ENCODE measurements at places on chromosomes 13 and 19.

GRCh38 chr13:25237083-25237482, 50.2 kb downstream of the MTMR6 start:
- DNase-seq: no peak

DNA sequence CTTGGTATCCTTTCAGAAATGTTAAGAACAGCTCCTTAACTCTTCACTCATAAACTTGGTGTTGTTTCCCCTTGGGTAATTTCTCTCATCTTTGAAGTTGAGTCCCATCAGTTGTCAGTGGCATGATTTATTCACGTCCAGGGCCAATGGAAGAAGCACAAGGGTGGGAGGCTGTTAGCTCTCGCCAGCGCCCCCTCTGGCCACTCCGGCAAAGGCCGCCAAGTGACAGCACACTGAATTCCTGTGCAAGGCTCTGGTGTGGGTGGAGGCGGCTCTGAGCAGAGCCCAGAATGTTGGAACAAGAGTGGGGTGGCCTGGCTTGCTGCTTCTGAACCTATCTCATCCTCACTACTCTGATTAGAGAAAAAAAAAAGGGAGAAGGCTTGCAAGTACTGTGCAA, 13.1 kb upstream of the MEDAG start:
- DNase-seq: no peak

- no peak for DNase-seq
Measured at GRCh38 chr19:21117041-21117907, 24.6 kb upstream of the ZNF431 start.

DNA sequence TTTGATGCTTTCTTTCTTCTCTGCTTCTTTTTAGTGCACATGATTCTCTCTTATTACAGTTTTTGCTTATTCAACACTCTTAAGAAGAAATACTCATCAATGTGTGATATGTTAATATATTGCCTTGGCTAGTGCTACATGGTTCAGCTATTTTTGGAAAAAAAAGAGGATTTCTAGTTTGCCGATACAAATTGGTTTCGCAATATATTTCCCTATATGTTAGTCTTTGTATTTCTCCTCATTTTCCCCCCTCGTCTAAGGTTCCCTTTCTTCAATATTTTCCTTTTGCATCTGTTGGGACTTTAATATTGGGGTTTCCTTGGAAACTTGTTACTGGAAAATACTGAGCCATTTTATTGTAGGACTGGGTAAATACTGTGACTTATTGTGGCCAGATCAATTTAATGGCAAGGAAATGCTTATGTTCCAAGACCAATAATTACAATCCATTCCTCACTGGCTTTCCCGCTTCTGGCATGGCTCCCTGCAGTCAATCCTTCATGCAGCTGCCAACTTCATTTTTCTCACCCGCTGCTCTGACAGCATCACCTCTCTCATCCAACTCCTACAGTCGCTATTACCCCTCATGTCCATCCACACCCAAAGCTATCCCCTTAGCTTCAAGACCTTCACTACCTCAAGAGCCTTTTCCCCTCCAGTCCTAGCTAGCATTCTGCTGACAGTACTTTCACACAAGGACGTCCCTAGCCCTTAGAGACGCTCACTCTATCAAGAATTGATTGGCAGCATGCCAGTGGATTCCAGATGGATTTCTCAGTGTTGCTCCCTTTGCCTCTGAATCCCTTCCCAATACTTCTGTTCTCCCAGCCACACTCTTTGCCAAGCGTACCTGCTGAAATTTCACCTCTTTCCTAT, 280.1 kb upstream of the TMTC4 start:
- no peak for DNase-seq

- no peak for DNase-seq
Measured at GRCh38 chr19:6064336-6065073, 45.8 kb downstream of the RFX2 start.

DNA sequence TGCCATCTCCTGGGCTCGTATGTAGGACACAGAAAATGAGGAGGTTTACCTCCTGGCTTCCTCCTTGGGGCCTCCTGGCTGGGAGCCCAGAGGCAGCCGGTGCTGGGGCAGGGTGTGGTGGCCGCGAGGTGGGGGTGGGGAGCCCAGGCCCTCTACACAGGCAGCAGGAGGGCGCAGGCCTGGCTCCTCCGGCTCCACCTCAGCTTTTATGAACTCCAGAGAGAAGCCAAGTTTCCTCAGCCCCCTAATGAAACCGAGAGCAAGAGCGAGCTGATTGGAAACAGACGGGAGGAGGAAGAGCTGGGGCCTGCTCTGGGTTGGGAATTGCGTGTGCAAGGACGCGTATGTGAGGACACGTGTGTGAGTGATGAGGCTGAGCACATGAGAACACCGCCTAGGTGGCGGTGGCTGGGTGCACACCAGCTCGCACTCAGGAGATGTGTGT, 23.1 kb downstream of the LYL1 start:
- no peak for DNase-seq

DNA sequence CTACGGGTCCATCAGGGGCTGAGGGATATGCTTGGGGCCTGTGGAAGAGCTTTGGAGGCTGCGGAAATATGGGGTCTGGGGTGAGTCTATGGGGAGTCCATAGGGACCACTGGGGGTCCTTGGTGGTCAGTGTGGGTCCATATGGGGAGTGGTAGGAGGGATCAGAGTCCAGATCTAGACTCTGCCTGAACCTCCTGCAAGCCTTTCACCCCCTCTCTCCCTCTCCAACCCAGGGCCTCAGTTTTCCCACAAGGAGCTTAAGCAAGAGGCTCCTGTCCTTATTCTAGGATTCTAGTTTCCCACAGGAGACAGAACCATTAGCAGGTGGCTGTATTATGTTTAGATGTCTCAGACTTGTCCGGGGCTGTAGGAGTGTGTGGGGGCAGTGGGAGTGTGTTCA, 161.9 kb upstream of the TSHZ3 start:
- no peak for DNase-seq

GRCh38 chr19:55454787-55455243, 6.6 kb downstream of the ISOC2 start:
- DNase-seq: no peak

DNA sequence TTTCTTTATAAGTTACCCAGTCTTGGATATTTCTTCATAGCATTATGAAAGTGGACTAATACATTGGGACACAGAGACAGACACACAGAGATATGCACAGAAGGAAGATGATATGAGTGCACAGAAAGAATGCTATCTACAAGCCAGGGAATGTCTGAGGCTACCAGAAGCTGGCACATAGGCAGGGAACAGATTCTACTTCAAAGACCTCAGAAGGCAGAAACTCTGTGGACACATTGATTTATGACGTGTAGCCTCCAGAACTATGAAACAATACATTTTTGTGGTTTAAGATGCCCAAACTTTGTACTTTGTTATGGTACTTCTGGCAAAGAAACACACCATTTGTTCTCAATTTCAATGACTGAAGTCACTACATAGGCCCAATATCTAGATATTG, 556.7 kb downstream of the PCDH9 start:
- no peak for DNase-seq

GRCh38 chr19:39308531-39309304, 11.9 kb downstream of the LRFN1 start:
- DNase-seq: no peak

- DNase-seq: no peak
Measured at GRCh38 chr13:71408416-71408815, 458.6 kb downstream of the DACH1 start.

Measured in T-helper 2 cell (primary cell).